ENCODE measurements at places on chromosomes 3 and 15. TPM values are rescaled to one million over a fixed set of nuclear protein-coding genes. Genes with fewer than 3 reads are reported as not detected.

The FAM43A gene
- 10.4 TPM for total RNA-seq

DNA sequence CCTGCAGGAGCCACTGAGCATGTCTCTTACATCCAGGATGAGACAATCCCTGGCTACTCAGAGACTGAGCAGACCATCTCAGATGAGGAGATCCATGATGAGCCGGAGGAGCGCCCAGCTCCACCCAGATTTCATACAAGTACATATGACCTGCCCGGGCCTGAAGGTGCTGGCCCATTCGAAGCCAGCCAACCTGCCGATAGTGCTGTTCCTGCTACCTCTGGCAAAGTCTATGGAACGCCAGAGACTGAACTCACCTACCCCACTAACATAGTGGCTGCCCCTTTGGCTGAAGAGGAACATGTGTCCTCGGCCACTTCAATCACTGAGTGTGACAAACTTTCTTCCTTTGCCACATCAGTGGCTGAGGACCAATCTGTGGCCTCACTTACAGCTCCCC is 6.2 kb downstream of the MAP1A start:
- DNase-seq, result no peak

DNA sequence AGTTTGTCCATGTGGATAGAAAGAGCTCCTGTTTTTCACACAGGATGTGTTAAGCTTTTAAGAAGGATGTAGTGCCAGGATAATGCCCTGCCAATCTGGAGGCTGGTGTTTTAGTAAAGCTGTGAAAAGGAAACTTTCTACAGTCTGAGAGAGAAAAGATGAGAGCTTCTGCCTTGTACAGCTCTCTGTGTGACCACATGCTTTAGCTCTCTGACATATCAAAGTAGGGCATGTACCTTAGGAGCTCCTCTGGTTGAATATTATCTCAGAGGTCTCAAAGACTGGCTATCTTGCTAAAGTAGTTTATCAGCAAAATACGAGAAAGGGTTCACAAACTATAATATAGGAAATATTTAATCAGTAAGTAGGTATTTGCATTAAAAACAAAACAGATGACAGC is 30.4 kb downstream of the CDIN1 start:
- no peak for DNase-seq

- no peak for DNase-seq
Measured at GRCh38 chr3:128614076-128614475, 36.5 kb downstream of the RPN1 start.

All from left cardiac atrium (tissue), 4 donors.